ENCODE measurements at places on chromosomes 7 and 10.
A peak's percentile ranks its signal among the peaks of the same experiment; 100 is the strongest.

GRCh38 chr7:445563-446288 lies 73.9 kb downstream of the PDGFA start:
- DNase-seq: no peak

DNA sequence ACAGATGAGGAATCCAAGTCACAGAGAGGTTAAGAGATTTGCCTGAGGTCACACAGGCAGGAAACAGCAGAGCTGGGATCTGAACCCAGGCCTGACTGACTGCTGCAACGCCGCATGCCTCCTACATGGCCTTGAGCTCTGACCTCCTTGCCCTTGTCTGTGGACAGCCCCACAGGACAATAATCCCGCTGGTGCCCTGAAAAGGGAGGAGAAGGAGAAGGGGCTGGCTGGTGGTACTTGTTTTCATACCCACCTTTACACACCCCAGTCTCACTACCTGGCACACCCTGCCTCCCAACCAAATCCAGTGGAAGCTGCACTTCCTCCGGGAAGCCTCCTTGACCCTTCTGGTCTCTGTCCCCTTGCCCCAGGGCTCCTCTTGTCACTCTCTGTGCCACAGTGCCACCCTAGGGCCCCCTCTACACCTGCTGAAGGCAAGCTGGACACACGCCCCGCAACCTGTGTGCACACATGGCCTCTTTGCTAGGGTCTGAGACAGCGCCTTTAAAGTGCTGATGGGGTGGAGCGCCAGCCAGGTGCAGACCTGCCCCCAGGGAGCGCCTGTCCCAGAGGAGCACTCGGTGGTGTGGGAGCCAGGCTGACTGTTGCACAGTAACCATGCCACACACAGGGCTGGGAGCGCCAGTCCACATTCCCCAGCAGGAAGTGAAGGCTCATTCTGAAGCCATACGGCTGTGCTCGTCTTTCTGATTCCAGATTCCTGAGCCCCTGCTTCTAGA lies 38.6 kb downstream of the ZCCHC24 start:
- DNase-seq: no peak

- no peak for DNase-seq
Observed at GRCh38 chr10:74913377-74913979, 87.1 kb downstream of the KAT6B start.

- DNase-seq: no peak
Observed at GRCh38 chr7:117538053-117538452, 58.2 kb downstream of the CFTR start.

GRCh38 chr10:49740346-49741107 lies 21.6 kb downstream of the OGDHL start:
- no peak for DNase-seq

GRCh38 chr7:133796782-133797745 lies 330.1 kb upstream of the LRGUK start:
- peak; percentile 93 for DNase-seq

GRCh38 chr7:66886152-66886551 lies 34.9 kb upstream of the TMEM248 start:
- DNase-seq: no peak

- DNase-seq: no peak
Observed at GRCh38 chr10:93600446-93601145, 439 bp downstream of the RBP4 start.

- DNase-seq: no peak
Observed at GRCh38 chr10:10462151-10462941, 555.3 kb upstream of the CELF2 start.

GRCh38 chr10:33419311-33419710 lies 84.8 kb upstream of the NRP1 start:
- no peak for DNase-seq

GRCh38 chr7:1550005-1550845 lies 5.8 kb downstream of the TMEM184A start:
- no peak for DNase-seq

DNA sequence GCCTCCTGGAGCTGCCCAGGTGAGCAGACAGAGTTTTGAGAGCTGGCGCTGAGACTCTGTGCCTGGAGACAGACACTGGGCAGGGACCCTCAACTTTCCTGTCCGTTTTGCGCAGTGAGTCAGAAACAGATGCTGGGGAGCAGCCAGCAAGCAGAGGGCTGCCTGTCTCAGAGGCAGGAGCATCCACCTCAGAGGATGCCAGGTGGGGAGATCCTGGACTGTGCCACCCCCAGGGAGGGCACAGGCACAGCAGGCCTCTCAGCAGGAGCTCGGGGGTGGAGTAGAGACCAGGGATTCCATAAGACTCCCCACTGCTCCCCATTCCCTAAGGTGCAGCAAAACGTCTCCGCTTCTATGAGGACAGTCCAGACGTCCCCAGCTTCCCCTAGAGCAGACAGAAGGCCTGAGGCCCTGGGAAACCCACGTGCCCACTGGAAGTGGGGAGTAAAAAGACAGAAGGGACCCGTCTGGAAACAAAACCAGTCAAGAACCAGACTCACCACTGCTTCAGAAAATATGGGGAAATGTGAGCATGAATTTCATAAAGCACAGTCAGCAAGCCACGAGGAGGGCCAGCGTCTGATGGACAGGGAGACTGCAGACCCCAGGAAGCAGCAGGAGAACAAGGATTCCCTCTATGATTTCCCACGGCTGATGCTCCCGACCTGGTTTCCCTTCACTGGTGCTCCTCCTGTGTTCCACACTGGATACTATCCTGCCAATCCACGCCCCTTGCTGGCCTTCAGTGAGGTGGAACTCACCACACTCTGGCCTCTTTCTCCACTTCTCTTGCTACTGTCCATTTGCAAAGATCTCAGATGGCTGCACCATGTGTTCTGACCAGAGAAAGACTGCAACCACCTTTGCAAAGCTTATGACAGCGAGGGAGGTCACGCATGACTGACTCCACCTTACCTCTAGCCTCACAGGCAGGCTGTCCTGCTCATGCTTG lies 151.3 kb upstream of the FAM20C start:
- no peak for DNase-seq

- no peak for DNase-seq
Observed at GRCh38 chr10:48506147-48506917, 98.5 kb downstream of the ARHGAP22 start.

DNA sequence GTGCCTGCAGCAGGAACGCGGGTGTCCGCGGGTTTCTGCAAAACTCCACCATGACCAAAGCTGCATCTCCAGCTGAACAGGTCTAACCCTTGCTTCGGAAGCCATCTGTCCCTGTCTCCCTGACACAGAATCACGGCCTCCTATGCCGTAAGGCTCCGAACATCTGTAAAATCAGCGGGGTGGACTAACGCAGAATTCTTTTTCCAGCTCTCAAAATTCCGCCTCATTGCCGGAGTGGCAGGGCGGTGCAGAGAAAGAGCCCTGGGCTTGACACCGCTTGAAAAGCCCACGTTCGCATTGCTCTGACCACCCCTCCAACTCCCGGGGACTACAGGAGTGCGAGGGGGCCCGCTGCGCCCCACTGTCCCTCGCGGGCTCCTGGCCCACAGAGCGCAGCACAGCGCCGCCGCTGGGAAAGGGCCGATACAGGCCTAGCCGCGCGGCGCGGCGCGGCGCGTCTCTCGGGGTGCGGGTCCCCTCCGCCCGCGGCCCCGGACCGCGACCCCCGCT lies 409 bp downstream of the DNMBP start:
- peak; percentile 54 for DNase-seq

DNA sequence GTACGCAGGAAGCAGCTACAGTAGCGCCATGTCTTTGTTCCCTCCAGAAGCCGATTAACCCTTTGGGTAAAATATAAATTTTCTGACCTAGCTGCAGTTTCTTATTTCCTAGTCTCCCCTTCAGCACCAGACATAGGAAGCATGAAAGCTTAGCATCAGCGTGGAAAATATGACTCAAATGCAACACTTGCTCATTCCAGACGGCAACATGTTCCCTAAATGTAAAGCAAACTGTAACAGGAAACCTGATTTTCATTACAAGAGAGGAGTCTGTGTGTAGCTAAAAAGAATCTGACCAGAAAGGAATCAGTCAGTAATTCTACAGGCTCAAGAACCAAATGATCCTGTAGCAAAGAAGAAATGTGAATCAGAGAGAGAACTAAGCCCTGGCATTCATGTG lies 219.2 kb downstream of the C7orf25 start:
- DNase-seq: no peak

DNA sequence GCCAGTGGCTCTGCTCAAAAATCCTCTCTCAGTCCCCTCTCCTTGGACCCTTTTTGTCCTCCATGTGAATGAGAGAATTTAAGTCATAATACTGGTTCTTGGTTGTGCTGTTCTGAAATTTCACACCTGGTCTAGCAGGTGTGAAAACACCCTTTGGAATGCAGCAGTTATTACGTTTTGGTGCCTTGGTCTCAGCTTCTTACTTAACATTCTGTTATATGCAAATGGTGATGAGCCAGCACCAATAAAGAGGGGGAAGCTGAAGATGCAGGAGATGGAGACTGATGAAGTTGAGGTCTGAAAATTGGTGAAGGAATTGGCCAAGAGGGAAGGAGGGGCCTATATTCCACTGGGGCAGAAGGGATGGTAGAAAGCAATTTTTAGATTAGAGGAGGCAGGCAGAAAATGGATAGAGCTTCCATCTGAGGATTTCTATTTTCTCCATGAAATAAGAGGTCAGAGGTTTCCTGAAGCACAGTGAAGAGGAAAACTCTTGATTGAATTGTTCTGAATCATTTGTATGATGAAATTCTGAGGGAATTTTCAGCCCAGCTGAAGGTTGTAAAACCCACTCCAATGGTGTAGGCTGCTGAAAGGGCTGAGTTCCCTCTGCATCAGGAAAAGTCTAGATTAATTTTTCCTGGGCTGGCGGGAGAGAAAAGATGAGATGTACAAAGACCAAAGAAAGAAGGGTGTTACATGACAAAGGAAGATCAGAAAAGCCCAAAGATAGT lies 94.0 kb upstream of the FAM180A start:
- DNase-seq: no peak

GRCh38 chr10:130807096-130807495 lies 504.4 kb downstream of the TCERG1L start:
- no peak for DNase-seq

DNA sequence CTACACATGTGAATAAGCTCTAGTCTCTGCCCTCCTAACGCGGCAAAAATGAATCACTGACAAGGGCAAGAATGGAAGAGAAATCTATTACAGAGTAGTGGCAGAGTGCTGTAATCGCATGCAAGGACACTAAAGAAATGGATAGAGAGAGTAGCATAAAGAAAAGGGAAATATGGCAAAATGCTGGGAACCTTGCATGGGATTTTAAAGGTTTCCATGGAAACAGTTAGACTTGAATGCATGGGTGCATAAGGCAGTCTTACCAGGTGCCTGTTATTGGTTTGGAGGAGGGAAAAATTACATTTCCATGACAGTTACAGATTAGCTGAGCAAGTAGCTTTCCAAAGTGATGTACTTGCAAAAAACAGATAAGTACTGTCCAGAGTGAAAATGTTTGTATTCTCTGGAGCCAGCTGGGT lies 233.4 kb downstream of the PTN start:
- DNase-seq: peak; percentile 43

- no peak for DNase-seq
Observed at GRCh38 chr10:107362306-107362705, 197.8 kb upstream of the SORCS1 start.

GRCh38 chr7:156626220-156626895 lies 14.2 kb upstream of the RNF32 start:
- peak; percentile 31 for DNase-seq

DNA sequence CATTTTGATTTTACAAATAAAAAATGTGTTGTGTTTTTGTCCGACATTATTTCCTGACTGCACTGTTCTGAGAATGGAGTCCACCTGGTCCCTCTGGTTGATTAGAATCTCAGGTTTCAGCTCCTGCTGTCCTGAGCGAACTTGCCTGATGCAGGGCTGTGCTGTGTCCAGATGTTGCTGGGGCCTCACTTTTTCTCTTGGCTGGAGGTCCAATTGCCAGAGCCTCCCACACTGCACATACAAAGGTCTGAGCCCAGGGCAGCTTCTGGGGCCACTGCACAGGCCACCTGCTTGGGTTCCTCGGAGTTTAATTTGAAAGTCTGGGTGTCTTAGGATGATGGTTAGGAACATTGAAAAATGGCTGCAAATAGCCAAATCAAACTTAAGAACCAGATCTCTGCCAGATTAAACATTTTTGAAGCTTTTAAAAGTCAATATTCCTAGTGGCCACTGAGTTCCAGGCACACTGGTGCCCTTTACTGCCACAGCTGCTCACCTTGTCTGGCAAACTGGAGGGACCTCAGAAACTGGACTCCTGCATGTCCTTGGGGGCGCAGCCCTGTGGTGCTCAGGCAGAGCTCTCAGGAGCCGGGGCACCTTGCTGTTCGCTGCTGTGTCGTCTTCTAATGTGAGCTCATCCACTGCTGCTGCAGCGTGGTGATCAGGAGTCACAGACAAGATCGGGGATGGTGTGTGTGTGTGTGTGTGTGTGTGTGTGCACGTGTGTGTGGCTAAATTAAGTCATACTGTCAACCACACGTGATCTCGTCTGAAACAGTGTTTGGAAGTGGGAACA lies 75.0 kb downstream of the WDR37 start:
- DNase-seq: no peak

GRCh38 chr7:138564365-138564764 lies 104.3 kb downstream of the TRIM24 start:
- DNase-seq: no peak

- DNase-seq: no peak
Observed at GRCh38 chr7:75967487-75967997, 26.9 kb downstream of the TMEM120A start.

DNA sequence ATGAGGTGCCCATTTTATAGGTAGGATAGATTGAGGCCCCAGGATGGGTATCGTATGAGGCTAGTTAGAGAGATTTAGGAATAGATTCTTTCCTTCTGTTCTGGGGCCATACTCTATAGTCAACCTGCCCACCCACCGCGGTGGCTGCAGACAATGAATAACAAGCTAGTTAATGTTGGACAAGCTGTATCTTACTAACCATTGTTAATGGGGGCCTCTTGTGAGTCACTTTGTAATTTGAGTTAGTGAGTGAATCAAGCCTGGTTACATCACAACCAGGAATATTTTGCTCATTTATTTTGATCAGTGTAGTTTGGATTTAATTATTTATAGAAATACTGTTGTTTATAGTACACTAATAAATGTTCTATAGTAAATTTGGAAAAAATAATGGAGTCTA lies 7.3 kb downstream of the SORCS3 start:
- no peak for DNase-seq

GRCh38 chr10:70192326-70192968 lies 22.1 kb upstream of the SAR1A start:
- no peak for DNase-seq

DNA sequence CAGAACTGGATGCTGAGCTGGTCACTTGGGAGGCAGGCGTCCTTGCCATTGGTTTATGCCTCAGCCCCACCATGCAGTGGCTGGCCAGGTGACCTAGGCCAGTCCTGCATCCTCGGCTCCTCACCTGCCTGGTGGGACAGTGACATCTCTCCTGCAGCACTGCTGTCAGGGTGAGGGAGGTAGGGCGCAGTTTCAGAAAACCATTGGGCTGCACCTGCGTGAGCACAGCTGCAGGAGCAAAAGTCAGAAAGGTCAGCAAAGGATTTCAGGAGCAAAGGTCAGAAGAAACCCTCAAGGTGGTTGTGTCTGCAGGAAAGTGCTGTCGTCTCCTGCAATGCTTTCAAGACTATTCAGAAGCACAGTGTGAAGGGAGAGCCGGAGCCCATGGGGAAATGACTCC lies 48.1 kb downstream of the EGFR start:
- DNase-seq: no peak

- no peak for DNase-seq
Observed at GRCh38 chr7:55400191-55400590, 35.1 kb downstream of the LANCL2 start.

Measured in NCI-H524 (cell line).